Stimulated activated CD4-positive, alpha-beta T cell treated with anti-CD3 and anti-CD28 coated beads, Interleukin-1b, Interleukin-23, amount 100 ng/mL, for 1 hour (primary cell): ENCODE measurements at places on chromosomes 7 and 10.

- DNase-seq: no peak
These were observed 59.0 kb downstream of the MET start for GRCh38 chr7:116731023-116731395.

DNA sequence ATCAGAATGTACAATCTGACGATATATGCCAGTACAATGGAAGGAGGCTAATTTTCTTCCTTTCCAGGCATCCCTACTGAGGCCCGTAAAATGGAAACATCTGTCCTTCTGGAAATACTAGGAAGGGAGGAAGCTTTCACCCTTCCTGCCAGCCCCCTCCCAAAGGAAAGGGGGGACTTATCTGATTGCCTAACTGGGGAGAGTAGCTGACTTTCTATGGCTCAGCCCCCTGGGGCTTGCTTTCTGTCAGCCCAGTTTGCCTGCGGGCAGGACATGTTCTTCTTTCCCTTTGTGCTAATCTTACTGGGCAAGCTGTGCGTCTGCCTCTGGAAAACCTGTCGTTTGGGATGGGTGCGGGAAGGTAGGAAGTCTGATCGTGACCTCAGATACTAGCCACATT, 508.9 kb downstream of the SUGCT start:
- no peak for DNase-seq

GRCh38 chr7:150648353-150649079, 16.3 kb upstream of the GIMAP6 start:
- DNase-seq: no peak

- no peak for DNase-seq
These were observed 54.0 kb upstream of the CACUL1 start for GRCh38 chr10:118808601-118809356.

DNA sequence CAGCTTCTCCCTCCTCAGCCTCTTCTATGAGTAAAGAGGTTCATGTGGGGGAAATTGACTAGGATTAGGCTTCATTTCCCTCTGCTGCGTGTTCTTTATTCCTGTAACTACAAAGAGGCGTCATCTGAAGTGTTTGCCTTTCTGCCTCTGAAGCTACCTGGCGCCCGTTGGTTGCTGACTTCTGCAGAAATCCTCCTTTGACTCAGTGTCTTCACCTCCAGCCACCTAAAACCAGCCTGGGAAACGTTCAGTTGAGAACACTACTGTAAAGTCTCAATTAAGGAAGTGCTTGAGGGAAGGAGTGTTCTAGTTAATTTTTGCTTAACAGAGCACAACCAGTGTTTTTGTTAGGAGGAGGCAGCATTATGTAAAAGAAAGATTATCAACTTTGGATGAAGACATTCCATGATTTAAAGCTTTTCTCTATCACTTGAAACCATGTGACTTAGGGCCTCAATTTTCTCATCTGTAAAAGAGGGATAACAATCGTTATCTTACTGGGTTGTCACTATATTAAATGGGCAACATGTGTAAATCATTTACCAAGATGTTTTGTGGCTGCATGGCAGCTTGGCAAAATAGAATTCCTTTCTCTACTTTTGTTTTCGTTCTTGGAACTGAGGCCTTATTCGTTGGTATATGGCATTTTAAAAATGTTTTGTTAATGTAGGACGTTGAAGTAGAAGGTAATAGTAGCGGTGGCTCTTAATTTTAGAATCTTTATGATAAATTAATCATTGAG, 642.9 kb downstream of the SDK1 start:
- no peak for DNase-seq

DNA sequence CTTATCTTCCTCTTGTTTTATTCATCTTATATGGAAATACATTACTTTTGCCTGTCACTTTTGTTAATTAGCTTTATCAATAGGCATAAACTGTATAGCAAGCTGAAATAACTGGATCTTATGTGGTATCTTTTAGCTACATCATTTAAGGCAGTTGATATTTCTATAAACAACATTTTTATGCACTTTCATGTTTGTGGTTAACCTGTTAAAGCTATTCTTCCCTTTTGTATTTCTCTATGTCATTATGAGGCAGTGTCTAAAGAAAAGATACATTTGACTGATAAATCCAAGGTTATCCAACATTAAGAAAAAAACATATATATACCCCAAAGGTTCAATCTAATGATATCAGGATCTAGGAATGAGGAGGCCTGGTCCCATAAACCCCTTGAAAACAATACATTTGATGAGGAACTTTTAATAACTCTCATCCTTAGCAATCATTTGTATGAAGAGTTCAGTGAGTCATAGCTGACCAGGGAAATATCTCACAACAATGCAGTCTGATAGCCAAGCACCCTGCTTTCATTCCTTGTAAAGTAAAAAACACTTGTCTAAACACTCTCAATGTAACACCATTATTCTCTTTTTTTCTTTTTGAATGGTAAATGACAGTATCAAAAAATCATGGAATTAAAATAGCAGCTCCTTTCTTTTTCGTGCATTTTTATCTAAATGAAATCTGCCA, 300.9 kb downstream of the NEBL start:
- DNase-seq: no peak

- no peak for DNase-seq
These were observed 226.5 kb upstream of the AKR1E2 start for GRCh38 chr10:4599471-4599870.

DNA sequence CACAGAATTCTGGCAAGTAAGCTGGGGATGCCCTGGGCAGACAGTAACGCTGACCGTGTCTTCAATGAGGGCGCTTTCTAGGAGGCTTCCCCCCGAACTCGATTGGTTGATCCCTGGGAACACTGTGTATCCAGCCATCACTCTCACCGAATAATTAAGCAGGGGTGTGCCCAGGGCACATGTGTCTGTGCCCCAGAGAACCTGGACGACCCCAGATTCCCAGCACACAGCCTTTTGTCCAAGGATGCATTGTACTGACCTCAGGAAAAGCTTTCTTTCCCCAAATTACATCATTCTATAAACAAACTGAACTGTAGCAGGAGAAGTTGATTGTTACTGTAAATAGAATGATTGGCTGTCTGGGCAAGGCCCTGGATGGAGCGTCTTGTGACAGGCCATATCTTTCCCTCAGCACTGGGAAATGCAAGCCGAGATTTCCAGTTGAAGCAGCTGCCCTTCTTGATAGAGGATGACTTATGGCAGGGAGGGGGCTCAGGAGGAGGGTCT, 6.6 kb upstream of the DEPP1 start:
- DNase-seq: no peak

- no peak for DNase-seq
These were observed 23.0 kb upstream of the FAM133B start for GRCh38 chr7:92613214-92613613.

DNA sequence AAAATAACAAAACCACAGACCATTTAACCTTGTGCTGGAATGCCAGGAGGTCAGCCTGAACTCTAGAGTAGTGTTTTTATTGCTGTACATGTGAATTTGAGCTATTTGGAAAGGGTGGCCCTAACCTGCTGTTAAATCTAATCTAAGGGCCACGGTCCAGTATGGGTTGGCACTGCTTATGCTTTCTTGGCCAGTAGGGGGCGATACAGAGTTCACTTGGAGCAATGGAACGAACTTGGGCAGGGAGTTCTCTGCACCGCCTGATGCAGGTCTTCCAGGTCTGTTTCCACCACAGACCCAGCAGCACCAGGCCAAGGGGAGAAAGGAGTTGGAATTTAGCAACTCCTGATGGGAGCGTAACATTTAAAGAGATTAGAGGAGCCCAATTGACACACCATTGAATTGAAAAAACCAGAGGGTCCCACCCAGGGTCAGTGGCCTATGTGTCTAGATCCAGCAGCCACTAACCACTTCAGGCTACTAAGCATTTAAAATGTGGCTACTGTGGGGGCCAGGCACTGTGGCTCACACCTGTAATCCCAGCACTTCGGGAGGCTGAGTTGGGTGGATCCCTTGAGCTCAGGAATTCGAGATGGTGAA, 75.7 kb upstream of the EFCAB10 start:
- peak; percentile 42 for DNase-seq

GRCh38 chr10:127910464-127910770, 3.5 kb downstream of the PTPRE start:
- no peak for DNase-seq

GRCh38 chr7:10767771-10768170, 205.9 kb upstream of the PHF14 start:
- DNase-seq: no peak

DNA sequence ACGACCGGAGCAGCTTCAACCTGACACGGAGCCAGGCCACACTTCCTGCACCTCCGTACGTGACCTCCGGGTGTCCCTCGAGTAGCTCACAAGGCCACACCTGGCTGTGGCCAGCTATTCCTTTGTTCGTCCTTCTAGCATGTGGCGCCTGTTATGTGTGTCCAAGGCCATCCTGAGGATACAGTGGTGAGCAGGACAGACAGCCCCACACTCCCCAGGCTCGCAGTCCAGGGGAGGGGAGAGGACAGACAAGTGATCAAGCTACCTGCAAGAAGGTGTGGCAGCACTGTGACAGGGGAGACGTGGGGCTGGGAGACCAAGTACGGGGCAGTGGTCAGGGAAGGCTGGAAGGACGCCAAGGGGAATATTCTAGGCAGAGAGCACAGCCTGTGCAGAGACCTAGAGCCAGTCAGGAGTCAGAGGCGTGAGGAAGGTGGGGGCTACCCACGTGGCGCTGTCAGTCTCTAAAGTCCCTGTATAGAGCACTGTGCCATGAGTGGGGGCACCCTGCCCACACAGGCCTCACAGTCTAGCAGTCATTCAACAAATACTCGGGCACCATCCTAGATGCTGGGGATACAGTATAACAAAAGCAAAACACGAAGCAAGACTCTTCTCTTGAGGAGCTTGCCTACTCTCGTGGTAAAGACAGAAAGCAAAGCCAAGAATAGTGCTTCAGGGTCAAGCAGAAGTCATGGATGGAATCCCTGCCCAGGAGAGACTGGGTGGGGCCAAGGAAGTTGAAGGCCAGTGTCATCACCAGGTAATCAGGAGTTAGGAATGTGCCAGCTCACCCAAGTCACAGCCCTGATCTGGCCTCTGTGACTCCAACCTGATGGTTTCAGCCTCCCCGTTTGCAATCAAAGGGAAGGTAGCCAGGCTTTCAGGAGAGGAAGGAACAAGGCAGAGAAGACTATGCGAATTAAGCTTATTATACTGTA, 58.6 kb downstream of the PROSER2 start:
- DNase-seq: no peak

GRCh38 chr10:100808876-100809275, 63.5 kb downstream of the PAX2 start:
- DNase-seq: no peak

- DNase-seq: no peak
These were observed 9.6 kb downstream of the UNCX start for GRCh38 chr7:1242256-1242605.

DNA sequence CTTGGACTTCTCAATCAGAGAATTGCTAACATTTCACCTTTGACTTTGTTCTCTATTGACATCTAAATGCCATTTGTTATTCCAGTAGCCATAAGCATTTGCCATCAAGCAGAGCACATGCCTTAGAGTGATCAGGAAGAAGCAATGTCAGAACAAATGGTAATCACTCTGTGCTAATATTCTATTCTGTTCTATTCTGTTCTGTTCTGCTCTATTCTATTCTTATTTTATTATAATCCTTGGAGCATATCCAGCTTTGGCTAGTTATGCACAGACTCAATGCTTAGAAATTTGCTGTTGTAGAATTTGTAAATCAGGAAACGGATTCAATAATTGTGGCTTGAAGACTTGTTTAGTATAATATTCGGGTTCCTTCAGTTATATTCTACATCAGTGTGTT, 175.4 kb downstream of the EXOC4 start:
- no peak for DNase-seq

DNA sequence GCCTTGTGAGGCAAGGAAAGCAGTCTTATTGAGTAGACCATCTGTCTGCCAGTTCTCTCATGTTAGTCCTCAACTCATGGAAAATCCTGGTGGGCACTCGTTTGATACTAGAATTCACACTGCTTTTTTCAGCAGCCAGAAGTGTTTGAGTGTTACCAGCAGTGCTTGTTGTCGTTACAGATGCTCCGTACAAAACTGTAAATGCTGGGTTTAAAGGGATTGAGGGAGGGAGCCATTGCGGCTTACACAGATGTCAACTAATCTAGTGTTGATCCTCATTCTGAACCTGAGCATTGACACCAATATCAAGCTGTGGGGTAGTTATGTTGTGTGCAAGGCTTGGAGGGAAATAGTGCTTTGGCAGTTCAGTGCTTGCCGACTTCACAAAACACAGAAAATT, 348.6 kb downstream of the AUTS2 start:
- no peak for DNase-seq

GRCh38 chr10:70331486-70332268, 47.9 kb upstream of the NPFFR1 start:
- no peak for DNase-seq
